Stimulated activated CD4-positive, alpha-beta T cell treated with anti-CD3 and anti-CD28 coated beads, TNF-alpha, amount 100 ng/mL, for 4 hours (primary cell): ENCODE measurements at places on chromosomes 5 and 9.

DNA sequence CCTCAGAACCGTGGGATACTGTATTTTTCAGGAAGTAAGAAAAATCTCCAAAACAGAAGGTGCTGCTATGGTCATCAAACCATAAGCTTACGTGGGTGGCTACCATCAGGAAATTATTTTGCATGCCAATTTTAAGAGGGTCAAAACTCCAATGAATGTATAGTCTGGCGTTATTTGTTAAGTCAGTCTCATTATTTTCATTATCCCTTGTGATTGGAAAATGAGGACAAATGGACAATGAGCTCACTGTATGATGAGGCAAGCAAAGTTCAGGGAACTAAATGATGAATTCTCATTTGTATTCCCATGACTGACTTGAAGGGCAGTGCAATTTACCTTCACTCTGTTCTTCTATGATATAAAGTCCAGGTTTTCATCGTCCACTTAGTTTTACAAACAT lies 17.6 kb downstream of the PUM3 start:
- no peak for DNase-seq

GRCh38 chr5:135887881-135888614 lies 7.6 kb downstream of the IL9 start:
- no peak for DNase-seq

GRCh38 chr5:6858419-6858818 lies 145.2 kb downstream of the TENT4A start:
- no peak for DNase-seq

- DNase-seq, result no peak
These were observed 683 bp downstream of the DBN1 start for GRCh38 chr5:177472460-177473442.

GRCh38 chr5:9157811-9158210 lies 388.1 kb downstream of the SEMA5A start:
- DNase-seq, result no peak

- DNase-seq, result no peak
These were observed 17.8 kb downstream of the BICD2 start for GRCh38 chr9:92746567-92747458.

DNA sequence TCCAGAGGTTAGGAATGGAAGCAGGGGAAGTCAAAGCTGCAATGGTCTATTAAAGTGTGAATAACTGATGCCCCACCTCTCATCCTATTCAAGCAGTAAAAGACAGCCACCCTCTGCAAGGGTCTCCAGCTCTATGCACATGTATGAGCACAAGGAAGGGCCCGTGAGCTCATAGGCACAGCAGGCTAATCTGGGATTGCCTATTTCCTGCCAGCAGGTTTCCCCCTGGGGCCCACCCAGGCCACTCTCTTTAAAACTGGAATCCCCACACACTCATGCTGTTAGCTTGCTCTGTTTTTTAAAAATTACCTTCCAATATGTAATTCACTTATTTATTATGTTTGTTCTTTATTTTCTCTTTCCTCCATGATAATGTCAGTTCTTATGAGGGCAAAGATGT lies 48.7 kb upstream of the ZNF366 start:
- no peak for DNase-seq

DNA sequence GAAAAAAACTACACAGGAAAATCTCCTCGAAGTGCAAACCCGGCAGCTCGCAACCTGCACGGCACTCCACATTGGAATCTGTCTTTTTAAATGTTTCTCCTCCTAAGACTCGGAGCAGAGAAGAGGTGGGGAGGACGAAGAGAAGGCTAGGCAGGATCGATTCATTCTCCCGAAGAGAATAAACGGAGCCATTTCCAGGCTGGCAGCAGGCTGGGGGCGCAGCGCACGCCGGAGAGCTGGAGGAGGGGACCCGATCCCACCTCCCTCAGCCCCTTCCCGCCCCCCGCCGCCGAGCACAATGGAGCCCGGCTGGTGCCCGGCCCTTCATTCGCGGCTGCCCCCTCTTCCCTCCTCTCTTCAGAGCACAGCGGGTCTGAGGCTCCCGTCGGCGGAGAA lies 628 bp downstream of the HOMER1 start:
- DNase-seq, result no peak

GRCh38 chr9:6305954-6306563 lies 22.1 kb upstream of the TPD52L3 start:
- DNase-seq, result no peak

- DNase-seq, result no peak
These were observed 376.3 kb upstream of the CHD1 start for GRCh38 chr5:99305045-99305580.

DNA sequence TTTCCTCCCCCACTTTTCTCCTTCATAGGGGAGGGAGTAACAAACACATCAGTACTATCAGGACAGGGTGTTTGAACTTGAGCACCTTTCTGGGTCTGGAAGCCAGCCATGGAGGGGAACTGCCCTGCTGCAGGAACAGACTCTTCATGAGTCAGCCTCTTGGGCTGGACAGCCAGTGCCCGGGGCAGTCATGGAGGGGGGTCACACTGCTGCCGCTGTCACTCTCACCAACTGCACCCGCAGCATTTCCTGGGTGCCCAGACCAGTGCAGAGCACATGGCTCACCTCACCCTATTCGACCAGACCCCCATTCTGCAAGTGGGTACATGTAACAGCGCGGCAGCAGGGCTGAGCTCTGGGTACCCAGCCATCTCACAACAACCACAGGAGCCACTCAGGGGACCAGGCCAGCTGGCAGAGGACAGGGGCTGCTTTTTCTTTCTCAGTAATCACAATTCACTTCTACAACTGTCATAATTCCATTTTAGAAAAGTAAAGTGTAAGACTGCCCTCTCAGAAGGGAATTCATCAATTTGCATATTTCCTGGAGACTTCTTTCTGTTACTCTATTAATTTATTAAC lies 118.4 kb downstream of the CTNND2 start:
- DNase-seq, result no peak

GRCh38 chr5:132767150-132767549 lies 9.9 kb downstream of the SEPTIN8 start:
- no peak for DNase-seq
